M059J (cell line): ENCODE measurements at places on chromosomes 4 and X.

DNA sequence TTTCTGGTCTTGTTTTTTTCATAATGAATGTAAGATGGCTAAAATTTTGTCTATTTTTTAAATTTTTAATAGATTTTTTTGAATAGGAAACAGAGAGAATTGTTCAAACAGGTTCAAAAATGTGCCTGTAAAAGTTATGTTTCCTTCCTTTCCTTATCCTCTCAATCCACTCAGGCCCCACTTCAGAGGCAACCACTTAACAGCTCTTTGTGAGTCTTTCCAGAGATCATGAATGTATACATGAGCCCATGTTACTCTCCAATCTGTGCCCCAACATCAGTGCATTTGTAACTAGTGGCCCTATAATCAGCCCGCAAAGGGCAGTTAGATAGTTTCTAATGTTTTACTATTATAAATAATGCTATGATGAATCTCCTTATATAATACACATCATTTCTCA lies 14.0 kb downstream of the CFI start:
- DNase-seq, result no peak

- DNase-seq, result no peak
Measured at GRCh38 chrX:78165425-78165824, 26.0 kb upstream of the TAF9B start.

DNA sequence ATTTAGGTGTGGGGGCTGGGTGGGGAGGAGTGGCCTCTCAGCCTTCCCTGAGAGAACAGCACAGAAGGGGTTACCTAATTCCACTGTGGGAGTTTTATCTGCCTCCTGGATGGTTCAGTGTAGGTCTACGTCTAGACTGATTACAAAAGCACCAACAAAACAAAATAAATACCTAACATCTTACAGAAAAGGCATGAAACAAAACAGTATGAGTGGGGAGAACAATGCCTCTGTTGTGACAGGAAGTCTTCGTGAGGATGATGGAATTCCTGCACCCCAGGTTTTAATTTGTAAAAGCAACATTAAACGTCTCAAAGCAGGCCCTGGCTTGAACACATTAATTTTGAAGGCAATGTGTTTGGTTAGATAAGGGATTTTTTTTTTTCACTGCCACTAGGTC lies 112.1 kb upstream of the GPC4 start:
- DNase-seq, result no peak

DNA sequence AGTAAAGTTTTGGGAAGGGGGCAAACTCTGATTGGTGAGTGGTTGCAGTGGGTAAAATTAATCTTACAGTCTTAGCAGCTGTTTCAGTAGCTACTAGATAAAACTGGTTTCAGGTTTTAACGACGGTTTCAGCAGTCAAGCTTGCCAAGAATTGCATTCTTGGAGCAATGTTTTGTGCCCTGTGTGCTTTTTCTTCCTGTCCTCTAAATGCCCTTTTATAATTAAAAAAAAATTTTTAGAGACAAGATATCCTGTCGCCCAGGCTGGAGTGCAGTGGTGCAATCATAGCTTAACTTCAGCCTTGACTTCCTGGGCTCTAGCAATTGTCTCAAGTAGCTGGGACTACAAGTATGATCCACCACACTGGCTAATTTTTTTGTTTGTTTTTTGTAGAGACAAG lies 6.3 kb upstream of the PPEF2 start:
- DNase-seq, result no peak

- no peak for DNase-seq
Measured at GRCh38 chrX:38941675-38942074, 140.4 kb downstream of the MID1IP1 start.

- peak; percentile 39 for DNase-seq
Measured at GRCh38 chr4:146212781-146213180, 1.6 kb upstream of the REELD1 start.

GRCh38 chrX:40912576-40912975 lies 172.7 kb upstream of the USP9X start:
- DNase-seq, result peak; percentile 82

DNA sequence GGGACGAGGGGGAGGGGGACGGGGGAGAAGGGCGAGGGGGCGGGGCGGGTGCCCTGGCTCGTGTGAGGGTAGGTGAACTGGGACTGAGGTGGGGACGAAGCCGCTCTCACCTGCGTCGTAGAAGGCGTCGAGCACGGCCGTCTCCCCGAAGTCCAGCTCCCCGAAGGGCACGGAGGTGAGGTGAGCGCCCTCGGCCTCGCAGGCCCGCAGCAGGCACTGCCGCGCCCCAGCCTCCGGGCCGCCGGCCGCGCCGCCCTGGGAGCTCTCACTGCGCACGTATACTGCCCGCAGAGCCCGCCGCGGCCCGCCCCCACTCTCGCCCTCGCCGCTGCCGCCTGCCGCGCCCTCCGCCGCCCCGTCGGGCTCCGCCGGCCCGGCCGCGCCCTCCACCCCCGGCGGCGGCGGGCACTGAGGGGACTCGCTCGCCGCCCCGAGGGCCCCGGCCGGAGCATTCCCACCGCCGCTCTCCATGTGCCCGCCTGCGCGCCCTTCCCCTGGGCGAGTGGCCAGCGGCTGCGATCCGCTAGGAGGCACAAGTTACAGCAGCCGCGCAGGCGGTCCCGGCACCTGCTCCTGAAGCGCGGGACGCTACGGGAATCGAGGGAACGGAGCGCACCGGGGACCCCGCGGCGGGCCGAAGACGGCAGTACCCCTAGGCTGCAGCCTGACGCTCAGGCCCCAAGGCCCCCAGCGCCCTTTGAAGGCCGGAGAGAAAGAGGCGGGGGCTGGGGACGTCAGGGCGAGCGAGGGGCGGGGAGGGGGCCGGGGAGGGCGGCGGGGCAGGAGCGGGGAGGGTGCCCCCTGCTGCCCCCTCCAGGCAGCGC lies at the start of gene MAP3K15:
MAP3K15 (minus strand) TSS at position 718 of the 824 bp plus-strand sequence; CDS start at position 471, 247 bp downstream.
- DNase-seq, result peak; percentile 32

DNA sequence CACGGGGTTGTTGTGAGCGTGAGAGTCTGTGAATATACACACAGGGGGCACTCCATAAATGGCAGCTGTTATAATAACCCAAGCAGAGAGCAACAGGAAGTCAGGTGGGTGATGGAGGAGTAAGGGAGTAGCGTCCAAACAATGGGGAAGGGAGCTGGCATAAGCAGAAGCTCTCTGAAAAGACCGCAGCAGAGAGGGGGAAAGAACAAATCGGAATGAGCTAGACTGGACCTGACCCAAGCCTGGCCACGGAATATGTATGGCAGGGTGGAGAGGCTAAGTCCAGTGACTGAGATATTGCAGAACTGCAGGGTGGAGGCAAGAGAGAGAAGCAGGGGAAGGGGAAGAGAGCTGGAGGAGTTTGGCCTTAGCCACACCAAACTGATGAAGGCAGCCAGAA lies 6.5 kb upstream of the GJB1 start:
- no peak for DNase-seq

GRCh38 chrX:103565197-103565596 lies 20.1 kb upstream of the TCEAL4 start:
- no peak for DNase-seq

GRCh38 chr4:113834298-113834697 lies 72.8 kb upstream of the CAMK2D start:
- DNase-seq, result no peak

GRCh38 chr4:7412554-7412912 lies 22.2 kb downstream of the PSAPL1 start:
- DNase-seq, result no peak

DNA sequence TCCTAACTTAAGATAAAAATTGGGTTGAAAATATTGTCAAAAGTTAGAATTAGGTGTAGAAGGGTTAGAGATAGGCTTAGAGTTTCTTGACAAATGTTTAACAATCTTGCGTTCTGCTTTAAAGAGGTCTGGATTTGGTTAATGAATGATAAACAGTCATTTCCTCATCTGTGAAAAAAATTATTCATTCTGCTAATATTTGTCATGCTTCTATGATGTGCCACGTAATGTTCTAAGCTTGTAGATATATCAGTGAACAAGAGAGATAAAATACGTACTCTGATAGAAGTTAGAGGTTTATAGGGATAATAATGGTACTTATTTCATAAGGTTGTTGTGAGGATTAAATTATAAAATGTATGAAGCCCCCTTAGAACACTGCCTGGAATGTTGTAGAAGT lies 443.0 kb upstream of the GALNT7 start:
- DNase-seq, result no peak

DNA sequence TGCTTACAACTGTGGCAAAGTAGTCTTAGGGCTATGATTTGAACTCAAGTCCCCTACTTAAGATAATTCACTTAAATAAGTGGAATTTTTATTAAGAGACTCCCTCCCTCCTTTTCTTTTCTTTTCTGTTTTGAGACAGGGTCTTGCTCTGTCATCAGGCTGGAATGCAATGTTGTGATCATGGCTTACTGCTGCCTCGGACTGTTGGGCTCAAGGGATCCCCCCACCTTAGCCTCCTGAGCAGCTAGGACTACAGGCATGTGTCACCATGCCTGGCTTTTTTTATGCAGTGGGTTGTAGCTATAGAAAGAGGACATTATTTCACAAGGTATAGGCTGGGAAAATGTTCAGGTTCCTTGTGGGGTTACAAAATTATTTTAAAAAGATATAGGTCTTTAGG lies 19.2 kb downstream of the DIAPH2 start:
- DNase-seq, result no peak

DNA sequence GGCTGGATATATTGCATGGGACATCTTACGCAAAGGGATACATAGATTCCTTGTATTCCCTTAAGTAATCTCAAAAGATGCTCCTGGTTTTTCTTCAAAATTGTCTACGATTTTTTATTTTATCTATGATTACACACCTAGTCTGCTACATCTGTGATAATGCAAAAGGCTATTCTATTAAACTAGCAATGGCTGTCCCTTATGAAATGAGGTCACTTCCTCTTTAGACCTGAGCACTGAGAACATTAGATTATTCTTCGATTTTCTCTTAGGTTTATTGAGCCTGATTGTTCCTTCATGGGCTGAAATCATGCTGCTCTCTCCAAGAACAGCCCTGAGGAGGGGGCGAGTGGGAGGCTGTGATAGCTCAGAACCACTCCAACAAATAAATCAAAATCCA lies 126.8 kb upstream of the ENPP6 start:
- DNase-seq, result no peak

DNA sequence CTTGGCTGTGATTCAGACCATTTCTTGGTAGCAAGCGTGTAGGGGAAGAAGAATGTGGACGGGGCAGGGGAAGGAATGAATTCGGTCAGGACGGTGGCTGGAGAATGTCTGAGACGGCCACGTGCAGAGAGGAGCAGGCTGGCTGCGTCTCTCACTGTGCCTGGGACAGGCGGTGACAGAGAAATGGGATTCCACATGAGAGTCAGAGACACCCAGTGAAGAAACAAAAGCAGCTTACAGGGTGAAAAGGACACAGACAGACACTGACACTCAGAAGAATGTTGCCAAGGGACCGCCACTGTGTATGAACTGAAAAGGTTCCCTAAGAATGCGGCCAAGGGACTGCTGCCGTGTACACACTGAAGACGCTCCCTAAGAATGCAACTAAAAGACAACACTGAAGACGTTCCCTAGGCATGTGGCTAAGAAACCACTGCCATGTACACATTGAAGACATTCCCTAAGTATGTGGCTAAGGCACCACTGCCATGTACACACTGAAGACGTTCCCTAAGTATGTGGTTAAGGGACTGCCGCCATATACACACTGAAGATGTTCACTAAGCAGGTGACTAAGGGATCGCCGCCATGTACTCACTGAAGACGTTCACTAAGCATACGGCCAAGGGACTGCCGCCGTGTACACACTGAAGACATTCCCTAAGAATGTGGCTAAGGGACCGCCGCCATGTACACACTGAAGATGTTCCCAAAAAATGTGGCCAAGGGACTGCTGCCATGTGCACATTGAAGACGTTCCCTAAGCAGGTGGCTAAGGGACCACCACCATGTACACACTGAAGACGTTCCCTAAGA lies 49.1 kb downstream of the DHRSX start:
- no peak for DNase-seq
